Mesenchymal stem cell (in vitro differentiated cells and primary cell): ENCODE measurements at places on chromosomes 13 and 19.

- H3K27ac ChIP-seq = no peak overlapping the region
- H3K27me3 ChIP-seq = peaks cover 48% of the 10 kb centered on the region
- peaks cover 26% of the 10 kb centered on the region for H3K4me1 ChIP-seq
- peak; percentile 62 for DNase-seq
- H3K36me3 ChIP-seq = no peaks in the 10 kb centered on the region
Measured at GRCh38 chr19:289651-290371, 1.4 kb downstream of the PLPP2 start.

- no peak for DNase-seq
- no peaks in the 10 kb centered on the region for H3K27me3 ChIP-seq
- no peaks in the 10 kb centered on the region for H3K36me3 ChIP-seq
- H3K4me1 ChIP-seq = no peaks in the 10 kb centered on the region
Measured at GRCh38 chr19:54287456-54287855, 6.5 kb upstream of the LILRB2 start.

DNA sequence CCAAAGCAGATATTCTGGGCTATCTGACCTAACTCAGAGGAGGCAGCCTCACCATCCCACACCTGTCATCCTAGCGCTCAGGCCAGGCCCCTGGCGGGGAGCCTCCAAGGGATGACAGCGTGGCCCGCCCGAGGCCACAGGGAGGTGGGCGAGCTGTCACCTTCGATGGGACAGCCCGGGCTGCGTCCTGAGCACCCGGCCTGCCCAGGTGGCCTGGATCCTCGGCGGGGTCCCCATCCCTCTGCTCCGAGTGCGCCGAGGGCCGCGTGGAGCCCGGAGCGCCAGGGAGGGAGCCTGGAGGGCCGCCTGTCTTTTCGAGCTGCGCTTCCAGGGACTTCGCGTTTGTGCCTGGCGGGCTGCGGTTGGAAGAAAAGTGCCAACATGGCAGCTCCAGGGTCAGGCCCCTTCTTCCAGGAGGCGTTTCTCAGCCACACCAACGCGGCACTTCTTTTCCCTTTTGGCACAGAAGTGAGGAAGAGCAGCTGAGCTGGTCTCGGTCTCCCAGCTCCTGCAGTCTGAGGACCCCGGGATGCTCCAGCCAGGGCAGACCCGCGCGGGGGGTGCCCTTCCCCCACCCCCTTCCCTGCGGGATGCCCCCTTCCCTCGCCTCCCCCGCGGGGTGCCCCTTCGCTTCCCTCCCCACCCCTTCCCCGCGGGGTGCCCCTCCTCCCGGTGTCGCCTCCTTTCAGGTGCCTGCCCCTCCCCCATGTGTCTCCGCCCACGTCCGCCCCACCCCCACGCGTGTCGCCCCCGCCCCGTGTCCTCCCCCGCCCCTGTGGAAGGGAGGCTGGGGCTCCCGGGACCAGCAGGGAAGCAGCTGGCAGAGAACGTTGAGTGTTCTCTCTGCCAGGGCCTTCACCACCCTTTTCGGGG, 42.3 kb downstream of the GJA3 start:
- H3K27ac ChIP-seq = peak overlapping the region; percentile 28
- H3K27me3 ChIP-seq = peaks cover under 1% of the 10 kb centered on the region
- peak; percentile 48 for DNase-seq
- H3K4me1 ChIP-seq = peaks cover 8% of the 10 kb centered on the region

DNA sequence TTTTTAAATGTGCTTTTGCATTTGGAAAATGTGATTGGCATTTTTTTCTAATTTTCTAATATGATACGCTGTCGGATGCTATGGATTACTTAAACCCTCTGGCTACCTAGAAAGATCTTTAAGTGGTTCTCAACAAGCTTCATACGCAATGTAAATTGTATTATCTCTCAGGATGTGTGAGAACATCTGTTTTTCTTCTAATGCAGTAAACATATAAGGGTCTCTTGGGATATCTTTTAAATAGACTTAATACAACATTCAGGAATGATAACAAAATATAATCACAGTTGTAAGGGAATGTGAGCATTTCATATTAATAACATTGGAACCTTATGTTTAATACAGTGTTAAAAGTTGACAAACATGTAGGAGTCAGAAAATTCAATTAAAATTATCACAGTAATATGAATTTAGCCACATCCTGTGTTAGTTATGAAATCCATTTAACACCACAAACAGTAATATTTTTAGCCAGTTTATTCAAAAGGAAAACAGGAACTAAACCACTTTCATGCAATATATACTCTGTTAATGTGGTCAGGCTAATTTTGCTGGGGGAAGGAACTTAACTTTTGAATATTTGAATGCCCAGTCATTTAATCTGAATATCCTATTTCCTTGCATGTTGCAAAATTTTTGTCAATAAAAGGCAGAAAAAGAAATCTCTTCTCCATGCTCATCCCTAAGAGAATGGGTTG, 15.0 kb upstream of the ALOX5AP start:
- peaks cover 7% of the 10 kb centered on the region for H3K4me1 ChIP-seq
- H3K4me3 ChIP-seq = no peak overlapping the region
- H3K36me3 ChIP-seq = no peaks in the 10 kb centered on the region
- no peak overlapping the region for H3K27ac ChIP-seq

- peaks cover 12% of the 10 kb centered on the region for H3K4me1 ChIP-seq
- H3K27me3 ChIP-seq = no peaks in the 10 kb centered on the region
- no peak for DNase-seq
- no peak overlapping the region for H3K27ac ChIP-seq
Measured at GRCh38 chr19:35170359-35171061, 16.0 kb downstream of the FXYD5 start.

- no peak for DNase-seq
- no peak overlapping the region for H3K4me3 ChIP-seq
- no peaks in the 10 kb centered on the region for H3K4me1 ChIP-seq
- H3K27ac ChIP-seq = no peak overlapping the region
- no peaks in the 10 kb centered on the region for H3K36me3 ChIP-seq
Measured at GRCh38 chr13:98613591-98613990, 36.7 kb upstream of the STK24 start.

- no peaks in the 10 kb centered on the region for H3K4me1 ChIP-seq
- H3K27me3 ChIP-seq = no peaks in the 10 kb centered on the region
- no peak overlapping the region for H3K4me3 ChIP-seq
- peak; percentile 16 for DNase-seq
- H3K27ac ChIP-seq = no peak overlapping the region
Measured at GRCh38 chr13:48728226-48728625, 74.5 kb downstream of the CYSLTR2 start.

GRCh38 chr13:25902891-25903341, 148.9 kb downstream of the SHISA2 start:
- peaks cover 11% of the 10 kb centered on the region for H3K4me1 ChIP-seq
- H3K36me3 ChIP-seq = no peaks in the 10 kb centered on the region
- H3K27ac ChIP-seq = no peak overlapping the region
- DNase-seq = no peak

DNA sequence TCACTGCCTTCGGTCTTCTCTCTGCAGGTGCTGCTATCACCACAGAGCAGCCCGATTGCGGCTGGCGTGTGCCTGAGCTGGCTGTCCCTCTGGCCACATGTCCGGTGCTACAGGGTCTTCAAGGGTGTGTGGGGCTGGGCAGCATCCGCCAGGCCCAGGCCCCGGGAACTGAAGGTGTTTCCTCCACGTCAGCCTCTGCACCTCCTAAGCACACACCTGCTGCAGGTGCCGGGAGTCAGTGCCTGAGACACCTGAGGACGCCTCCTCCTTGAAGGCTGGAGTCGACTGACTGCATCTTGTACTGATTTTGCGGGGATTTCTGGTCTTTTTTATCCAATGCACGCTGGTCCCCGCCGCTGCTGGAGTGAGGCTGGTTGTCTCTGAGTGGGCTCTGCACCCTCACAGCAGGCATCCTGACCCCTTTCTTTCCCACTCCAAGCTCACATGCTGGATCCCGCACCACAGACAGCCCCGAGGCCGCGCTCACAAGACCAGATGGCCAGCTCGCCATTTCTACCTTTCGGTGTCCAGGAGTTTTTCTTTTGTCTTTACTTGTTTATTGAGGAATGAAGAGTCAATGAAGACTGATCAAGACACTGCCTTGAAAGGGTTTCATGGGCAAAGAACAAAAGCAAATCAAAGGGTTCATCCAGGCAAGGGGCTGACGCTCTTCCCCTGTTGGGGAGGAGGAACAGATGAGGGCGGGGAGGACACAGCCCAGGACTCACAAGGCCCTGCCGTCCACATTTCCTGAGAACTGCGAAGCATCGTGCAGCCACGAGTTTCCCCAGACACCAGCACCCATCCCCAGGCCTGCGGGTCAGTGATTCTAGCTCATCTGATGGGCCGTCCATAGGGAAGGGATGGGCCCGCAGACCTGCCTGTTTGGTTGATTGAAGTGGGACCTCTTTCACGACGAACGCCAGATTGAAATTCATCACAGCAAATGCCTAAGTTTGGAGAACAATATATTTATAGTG, 203.8 kb upstream of the SOX1 start:
- no peaks in the 10 kb centered on the region for H3K4me1 ChIP-seq
- H3K27ac ChIP-seq = no peak overlapping the region
- no peak overlapping the region for H3K4me3 ChIP-seq
- H3K27me3 ChIP-seq = no peaks in the 10 kb centered on the region

- no peaks in the 10 kb centered on the region for H3K27me3 ChIP-seq
- H3K36me3 ChIP-seq = no peaks in the 10 kb centered on the region
- DNase-seq = peak; percentile 18
- no peak overlapping the region for H3K4me3 ChIP-seq
- H3K4me1 ChIP-seq = no peaks in the 10 kb centered on the region
- no peak overlapping the region for H3K27ac ChIP-seq
Measured at GRCh38 chr13:85492283-85492682, 306.9 kb downstream of the SLITRK6 start.

- H3K36me3 ChIP-seq = no peaks in the 10 kb centered on the region
- no peak for DNase-seq
- H3K4me1 ChIP-seq = peaks cover 22% of the 10 kb centered on the region
- no peak overlapping the region for H3K4me3 ChIP-seq
- H3K27me3 ChIP-seq = peaks cover 8% of the 10 kb centered on the region
- H3K27ac ChIP-seq = no peak overlapping the region
Measured at GRCh38 chr19:17468302-17469091, 1.8 kb upstream of the SLC27A1 start.

DNA sequence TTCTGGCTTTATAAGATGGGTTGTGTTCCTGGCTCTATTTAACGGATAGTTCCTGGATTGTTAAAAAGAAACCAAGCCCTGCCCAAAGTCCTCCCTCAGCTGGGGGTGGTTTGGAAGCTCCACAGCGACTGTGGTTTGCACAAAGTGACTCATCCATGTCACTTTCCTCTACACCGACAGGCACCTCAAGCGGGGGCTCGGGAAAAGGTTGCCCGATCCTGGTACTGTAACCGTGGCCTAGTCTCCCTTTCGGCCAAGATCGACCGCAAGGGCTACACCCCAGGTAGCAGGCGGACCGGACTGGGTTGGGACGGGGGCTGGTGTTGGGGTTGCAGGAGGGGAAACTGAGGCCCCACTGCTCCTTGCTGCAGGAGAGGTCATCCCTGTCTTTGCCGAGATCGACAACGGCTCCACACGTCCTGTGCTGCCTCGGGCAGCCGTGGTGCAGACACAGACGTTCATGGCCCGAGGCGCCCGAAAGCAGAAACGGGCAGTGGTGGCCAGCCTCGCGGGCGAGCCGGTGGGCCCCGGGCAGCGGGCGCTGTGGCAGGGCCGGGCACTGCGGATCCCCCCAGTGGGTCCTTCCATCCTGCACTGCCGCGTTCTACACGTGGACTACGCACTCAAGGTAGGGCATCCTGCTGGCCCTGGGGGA, 1.6 kb downstream of the ARRDC2 start:
- H3K36me3 ChIP-seq = peaks cover 29% of the 10 kb centered on the region
- H3K4me1 ChIP-seq = peaks cover 35% of the 10 kb centered on the region
- peak; percentile 31 for DNase-seq

DNA sequence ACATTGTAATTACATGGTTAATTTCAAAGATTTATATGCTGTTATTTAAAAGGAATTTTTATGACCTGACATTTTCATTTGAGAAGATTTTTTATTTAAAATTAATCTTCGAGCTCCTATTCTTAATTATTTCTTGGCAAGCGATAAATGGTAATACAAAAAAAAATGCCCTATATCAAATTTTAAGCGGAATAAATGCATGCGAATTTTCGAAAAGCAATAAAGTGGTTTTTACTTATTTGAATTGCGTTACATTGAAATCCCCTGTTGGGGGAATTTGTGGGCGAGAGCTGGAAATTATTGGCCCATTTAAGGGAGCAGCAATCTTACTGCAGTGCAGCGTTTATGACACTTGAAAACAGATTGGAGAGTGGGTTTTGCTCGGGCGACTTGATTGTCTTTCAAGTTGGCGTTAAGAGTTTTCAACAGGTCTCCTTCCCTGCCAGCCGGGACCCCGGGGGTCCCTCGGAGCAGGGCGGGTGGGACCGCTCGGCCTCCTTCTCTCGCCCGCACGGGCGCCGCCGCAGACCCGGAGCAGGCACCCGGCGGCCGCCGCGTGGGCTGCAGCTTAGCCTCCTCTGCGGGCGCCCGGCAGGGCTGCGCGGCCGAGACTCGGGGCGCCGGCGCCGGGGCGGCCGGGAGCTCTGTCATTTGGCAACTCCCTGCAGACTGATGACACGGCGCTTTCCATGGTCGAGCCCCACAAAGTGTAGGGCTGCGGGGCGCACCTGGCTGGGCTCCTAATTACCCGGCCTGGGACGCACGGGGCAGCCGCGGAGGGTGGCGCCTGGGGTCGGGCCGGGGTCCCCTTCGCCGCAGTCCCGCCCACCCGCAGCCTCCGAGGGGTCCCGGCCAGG, 255.1 kb upstream of the SOX21 start:
- no peaks in the 10 kb centered on the region for H3K36me3 ChIP-seq
- DNase-seq = peak; percentile 11
- H3K4me3 ChIP-seq = peak overlapping the region; percentile 56

DNA sequence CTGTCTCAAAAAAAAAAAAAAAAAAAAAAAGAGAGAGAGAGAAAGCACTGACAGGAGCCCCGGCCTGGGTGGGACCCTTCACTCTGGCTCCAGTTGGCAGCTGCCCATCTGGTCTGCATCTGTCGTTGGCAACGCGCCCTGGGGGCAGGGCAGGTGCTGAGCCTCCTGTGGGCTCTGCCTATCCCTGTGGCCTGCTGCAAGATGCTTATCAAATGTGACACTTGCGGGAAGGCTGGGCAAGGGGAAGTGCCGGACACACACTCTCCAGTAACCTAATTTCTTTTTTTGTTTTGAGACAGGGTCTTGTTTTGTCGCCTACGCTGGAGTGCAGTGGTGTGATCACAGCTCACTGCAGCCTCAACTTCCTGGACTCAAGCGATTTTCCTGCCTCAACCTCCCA, 10.7 kb upstream of the KPTN start:
- H3K27me3 ChIP-seq = no peaks in the 10 kb centered on the region
- H3K36me3 ChIP-seq = peaks cover 96% of the 10 kb centered on the region
- no peak overlapping the region for H3K27ac ChIP-seq
- no peak for DNase-seq
- no peak overlapping the region for H3K4me3 ChIP-seq
